ENCODE measurements at places on chromosomes 1 and 21. TPM values are rescaled to one million over a fixed set of nuclear protein-coding genes. Genes with fewer than 3 reads are reported as not detected.

ESPN gene
- polyA plus RNA-seq: 48.4 TPM

GRCh38 chr1:147287133-147287865 is 44.8 kb downstream of the CHD1L start:
- DNase-seq: no peak

- DNase-seq: no peak
Observed at GRCh38 chr1:74436078-74436477, 76.3 kb downstream of the LRRC53 start.

CR1L gene
- not detected for polyA plus RNA-seq

GRCh38 chr21:38327984-38328383 is 71.2 kb downstream of the KCNJ15 start:
- no peak for DNase-seq

OR2L8 gene
- polyA plus RNA-seq: not detected

SH2D5 gene
- polyA plus RNA-seq: 0.71 TPM

- DNase-seq: no peak
Observed at GRCh38 chr1:117794073-117794472, 135.3 kb downstream of the GDAP2 start.

- no peak for DNase-seq
Observed at GRCh38 chr1:208083715-208084085, 160.5 kb downstream of the PLXNA2 start.

DNA sequence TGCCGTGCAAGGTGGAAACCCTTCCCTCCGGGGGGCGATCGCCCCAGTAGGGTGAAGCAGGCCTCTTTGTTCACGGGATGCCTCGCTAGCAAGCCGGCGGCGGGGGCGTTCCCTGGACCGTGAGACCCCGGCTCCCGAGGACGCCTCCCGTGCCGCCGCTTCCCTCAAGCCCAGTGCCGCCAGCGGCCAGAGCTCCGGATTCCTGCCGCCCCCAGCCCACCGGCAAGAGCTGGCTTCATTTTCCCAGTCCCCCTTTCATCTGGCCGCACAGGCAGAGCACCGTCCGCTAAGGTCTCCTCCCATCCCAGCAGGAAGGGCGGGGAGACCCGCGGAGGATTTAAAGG is 16.3 kb downstream of the IER5 start:
- peak; percentile 63 for DNase-seq

SPATA17 gene
- 1.5 TPM for polyA plus RNA-seq

All from hepatocyte (in vitro differentiated cells).